Progenitor cell of endocrine pancreas (in vitro differentiated cells): ENCODE measurements at places on chromosomes 6 and 20.

- DNase-seq, result peak; percentile 73
These were observed at the start of gene MCUR1 for GRCh38 chr6:13814176-13814937. MCUR1 (minus strand) TSS chr6:13814557; CDS start chr6:13814429, 128 bp downstream.

GRCh38 chr6:1689141-1689540 is 79.4 kb downstream of the FOXC1 start:
- no peak for DNase-seq

GRCh38 chr6:109303640-109304283 is 78.5 kb downstream of the CD164 start:
- no peak for DNase-seq

DNA sequence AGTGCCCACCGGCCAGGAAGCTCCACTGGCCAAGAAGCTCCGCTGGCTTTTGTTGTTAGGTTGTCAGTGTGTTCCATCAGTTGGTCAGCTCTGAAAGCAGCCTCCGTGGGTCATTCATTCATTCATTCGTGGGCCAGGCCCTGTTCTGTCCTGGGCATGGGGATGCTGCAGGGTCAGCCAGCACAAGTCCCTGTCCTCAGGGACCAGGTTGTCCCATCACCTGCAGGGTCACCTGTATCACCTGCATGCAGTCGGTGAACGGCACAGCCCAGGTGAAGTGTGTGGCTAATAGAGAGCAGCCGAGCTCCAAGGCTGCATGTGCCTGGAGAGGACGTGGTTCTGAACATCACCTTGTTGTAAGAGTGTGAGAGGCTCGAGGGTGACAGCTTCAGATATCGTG is 403.5 kb downstream of the CDH4 start:
- no peak for DNase-seq

DNA sequence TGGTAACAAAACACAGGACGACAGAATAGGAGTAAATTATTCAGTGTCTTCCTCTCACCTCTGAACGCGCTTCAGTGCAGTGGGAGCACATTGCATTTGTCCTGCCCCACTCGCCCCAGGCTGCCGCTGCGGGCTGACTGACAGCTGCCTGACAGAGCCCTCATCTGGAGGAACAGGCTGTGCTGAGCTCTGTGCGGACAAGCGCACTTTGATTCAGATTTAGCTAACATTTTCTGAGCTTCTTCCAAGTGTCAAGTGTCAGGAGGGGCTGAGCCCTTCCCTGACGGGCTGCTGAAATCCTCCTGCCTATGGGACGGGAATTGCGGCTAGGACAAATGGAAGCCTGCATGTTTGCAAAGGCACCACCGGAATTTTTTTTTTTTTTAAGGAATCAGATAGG is 383.0 kb upstream of the CDH4 start:
- DNase-seq, result no peak

DNA sequence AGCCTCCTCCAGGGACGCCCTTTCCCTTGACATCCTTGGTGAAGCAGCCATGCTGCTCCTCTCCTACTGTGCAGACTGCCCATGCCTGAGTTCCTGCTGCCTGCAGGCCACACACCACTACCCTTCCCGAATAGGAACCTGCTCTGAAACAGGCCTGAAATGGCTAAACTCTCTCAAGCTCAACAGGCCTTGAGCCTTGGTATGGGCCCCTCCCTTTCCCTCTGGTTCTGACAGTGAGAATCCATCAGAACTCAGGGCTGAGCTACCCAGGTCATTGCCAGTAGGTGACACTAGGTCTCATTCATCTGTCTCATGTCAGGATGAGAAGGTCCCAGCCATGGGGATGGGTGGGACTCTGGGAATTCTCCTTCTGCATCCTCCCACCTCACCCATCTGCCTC is 25.7 kb downstream of the RAET1L start:
- no peak for DNase-seq

DNA sequence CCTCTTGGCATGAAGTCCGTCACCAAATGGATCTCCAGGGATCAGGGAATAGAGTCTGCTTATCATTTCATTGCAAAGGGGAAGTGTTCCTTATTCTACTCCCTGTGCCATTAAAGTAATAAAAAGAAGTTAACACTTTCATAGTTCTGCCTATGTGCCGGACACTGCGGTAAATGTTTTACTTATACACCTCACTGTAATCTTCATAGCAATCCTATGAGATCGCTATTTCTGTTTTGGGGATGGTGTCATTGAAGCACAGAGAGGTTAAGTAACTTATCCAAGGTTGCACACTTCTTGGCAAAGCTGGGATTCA is 177.7 kb downstream of the TSHZ2 start:
- no peak for DNase-seq

GRCh38 chr20:40241596-40242343 is 447.3 kb downstream of the MAFB start:
- no peak for DNase-seq

GRCh38 chr20:35257175-35257909 is 20.6 kb downstream of the MMP24OS start:
- DNase-seq, result no peak

- no peak for DNase-seq
These were observed 472.3 kb downstream of the MMUT start for GRCh38 chr6:48990739-48991138.

- no peak for DNase-seq
These were observed 24.5 kb upstream of the OR2J2 start for GRCh38 chr6:29146179-29146578.

- DNase-seq, result no peak
These were observed 177.4 kb upstream of the SGK1 start for GRCh38 chr6:134495203-134495889.

GRCh38 chr6:157126183-157127098 is 196.9 kb downstream of the TMEM242 start:
- DNase-seq, result no peak

GRCh38 chr20:11724097-11724496 is 193.6 kb upstream of the BTBD3 start:
- DNase-seq, result no peak

- no peak for DNase-seq
These were observed 107.0 kb downstream of the ESR1 start for GRCh38 chr6:151914484-151914883.

DNA sequence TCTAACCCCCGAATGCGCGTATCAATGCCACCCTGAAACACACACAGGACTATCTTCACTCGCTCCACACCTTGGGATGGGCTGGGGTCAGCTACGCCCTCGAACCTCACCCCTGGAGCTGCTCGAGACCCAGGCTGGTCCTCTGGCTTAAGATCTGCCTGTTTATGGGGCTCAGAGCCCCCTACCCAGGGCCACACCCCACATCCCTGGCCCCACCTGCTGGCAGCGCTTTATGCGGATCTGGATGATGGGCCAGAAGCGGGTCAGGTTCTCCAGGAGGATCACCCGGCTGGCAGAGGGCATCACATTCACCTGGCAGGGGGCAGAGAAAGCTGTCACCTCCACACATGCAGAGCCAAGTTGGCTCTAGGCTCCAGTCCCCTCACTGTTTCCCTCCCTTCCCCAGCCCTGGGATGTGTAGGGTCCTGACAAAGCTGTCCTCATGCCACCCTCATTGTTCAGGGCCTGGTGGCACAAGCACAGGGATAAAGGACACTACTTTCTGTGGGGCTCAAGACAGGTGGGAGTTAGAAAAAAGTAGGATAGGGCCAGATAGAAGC is 8.2 kb downstream of the CUL7 start:
- DNase-seq, result no peak

DNA sequence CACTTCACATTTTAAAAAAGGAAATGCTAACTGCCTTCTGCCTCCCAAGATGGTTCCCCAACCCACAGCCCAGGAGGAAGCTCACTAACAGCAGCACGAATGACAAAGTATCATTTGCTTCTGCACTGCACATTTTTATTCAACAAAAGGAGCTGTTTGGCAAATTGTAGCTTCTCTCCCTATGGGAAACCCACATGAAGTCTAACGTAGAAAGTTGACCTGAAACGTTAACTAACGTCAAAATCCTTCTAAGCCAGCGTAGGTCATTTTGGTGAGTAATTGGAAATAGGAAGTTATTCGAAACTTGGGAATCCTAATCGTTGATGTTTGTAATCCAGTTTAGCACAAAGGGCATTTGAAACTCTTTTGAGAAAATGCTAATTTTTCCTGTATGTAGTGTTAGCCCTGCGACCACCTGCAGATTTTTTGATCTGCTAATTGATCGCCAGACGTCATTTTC is 2.9 kb downstream of the SALL4 start:
- DNase-seq, result no peak

DNA sequence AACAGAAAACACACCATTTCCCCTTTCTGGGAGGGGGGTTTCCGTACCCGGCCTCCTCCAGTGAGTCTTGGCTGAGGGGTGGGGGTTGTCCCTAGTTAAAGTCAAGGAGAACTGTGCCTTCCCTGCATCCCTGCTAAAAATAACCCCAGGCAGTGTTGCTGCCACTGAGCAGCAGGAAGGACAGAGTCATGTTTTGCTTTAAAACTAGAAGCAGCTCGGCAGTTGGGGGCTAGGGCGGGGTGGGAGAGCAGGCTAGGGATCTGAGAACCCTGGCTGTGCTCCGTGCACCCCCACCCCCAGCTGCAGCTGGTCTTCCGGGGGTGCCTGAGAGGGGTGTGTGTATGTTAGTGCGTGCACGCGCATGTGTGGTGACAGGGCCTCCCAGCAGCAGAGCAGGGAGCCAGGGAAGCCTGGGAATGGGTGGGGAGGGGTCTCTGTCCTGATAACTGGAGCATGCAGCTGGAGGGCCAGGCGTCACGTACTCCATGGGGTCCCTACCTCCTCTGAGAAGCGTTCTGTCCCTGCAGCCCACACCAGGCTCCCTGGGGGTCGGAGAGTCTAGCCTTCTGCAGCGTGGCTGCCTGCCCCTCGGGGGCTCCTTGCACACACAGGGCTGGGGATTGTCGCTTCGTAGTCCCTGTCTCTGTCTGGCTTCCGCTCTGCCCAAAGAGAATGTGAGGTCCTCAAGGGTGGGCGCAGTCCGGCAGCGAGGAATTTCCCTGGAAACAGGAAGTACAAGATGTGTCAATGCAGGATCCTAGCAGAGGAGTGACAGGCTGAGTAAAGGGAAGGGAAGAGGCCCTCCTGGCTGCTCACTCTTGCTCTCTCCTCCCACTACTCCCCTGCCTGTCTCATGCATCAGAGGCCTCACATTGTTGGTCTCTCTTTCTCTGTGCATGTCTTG is 16.8 kb upstream of the ARMC12 start:
- no peak for DNase-seq

GRCh38 chr6:6412221-6412620 is 91.8 kb upstream of the F13A1 start:
- DNase-seq, result no peak
